ENCODE measurements at places on chromosomes 11 and 22.
A peak's percentile ranks its signal among the peaks of the same experiment; 100 is the strongest.

GRCh38 chr11:111119751-111120150 lies 125.8 kb upstream of the POU2AF2 start:
- no peak for DNase-seq

DNA sequence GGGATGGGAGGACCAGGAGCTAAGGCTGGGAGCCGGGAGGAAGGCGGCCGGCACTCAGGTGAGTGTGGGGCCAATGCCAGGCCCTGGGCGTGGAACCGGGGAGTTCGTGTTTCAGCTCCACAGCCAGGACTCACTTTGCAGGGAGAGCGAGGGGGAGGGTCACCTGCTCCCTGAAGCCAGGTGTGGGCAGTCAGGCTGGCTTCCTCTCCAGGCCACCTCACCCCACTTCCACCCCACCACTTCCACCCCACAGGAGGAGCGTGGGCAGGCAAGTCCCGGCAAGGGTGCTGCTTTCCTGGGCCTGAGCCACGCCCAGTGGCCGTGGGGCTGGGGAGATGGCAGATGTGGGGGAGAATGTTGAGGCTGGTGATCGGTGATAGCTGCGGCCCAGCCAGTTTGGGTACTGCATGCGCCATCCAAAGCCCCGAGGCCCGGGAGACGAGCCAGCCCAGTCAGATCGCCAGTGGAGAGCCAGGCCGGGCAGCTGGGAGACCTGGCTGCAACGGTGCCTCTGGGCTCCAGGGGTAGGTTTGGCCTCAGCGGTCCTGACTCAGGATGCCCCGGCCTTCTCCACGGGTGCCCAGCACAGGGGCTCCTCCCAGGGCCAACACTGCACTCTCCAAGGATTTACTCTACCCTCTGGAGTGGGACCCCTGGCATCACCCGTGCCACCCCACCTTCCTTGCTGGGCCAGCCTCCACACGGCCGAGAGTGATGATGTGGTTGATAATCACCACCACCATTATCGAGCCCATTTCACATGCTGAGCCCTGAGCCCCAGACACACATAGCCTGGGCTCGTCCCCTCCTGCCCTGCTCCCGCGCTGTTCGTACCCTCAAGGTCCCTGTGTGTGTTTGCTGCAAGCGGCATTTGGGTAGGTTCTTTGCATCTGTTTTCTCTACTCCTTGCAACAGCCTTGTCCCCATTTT lies 93.8 kb downstream of the WNT7B start:
- no peak for DNase-seq

DNA sequence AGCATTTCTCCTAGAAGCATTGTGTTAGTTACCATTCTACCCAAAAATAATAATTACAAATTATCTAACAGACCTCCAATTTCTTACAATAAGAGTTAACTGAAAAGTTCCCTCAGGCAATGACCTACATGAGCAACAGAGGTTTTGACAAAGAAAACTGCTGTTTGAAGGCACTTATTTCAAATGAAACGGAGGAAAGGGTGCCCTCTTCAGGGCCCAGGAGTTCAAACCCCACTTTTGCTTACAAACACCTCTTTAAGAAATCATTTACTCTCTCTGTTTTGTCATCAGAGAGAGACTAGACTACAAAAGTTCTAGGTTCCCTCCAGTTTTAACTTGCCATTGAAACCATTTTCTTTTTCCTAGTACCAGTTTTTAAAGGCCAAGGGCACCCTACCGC lies 56.7 kb downstream of the AMBRA1 start:
- peak; percentile 36 for DNase-seq

GRCh38 chr11:30635401-30635989 lies 49.3 kb upstream of the MPPED2 start:
- no peak for DNase-seq

DNA sequence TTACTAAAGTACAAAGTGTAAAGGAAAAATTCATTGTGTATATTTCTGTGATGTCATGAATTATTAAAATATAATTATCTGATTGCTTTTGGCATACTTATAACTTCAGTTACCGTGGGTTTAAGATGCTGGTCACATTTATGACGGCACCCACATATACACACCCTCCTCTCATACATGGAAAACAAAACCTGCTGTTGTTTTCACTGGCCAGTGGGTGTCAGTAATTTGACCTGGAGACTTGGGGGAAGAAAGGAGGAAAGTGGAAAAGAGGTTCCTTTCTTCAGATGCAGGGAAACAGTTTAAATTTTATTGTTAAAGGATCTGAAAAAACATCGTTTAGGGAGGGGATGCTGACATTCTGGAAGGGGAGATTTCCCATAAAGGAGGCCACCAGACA lies 742 bp upstream of the BBOX1 start:
- DNase-seq = no peak

GRCh38 chr11:116272181-116272789 lies 500.5 kb downstream of the BUD13 start:
- DNase-seq = no peak

DNA sequence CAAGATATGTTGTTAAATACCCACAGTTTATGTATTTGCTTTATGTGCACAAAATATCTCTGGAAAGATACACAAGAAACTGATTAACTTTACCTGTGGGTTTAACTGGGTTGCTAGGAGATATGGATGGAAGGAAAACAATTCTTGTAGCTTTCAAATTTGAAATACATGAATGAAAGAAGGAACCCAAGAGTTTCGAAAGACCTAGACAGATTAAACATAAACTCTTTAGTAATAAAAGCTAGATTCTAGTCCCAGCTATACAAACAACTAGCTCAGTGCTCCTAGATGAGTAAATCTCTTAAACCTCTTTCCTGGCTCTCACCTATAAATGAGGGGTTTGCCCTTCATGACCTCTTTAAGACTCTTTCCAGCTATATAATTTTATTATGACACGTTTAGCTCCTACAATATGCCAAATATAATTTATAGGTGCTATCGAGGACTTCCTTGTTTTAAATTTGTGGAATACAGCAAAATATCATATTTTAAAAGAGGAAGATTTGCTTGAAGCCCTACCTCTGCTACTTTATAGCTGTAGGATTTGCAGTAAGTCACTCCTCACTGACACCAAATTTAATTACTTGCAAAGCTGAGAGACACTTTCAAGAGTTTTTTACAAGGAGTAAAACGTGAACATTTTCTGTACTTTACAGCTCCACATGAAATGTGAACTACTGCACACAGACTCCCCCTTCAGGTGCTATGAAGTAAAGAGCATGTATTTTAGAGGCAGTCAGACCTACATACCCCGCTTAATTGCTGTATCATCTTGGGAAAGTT lies 50.7 kb downstream of the RRAS2 start:
- DNase-seq = peak; percentile 65

- DNase-seq = peak; percentile 63
Observed at GRCh38 chr11:32154275-32154674, 63.4 kb downstream of the RCN1 start.

DNA sequence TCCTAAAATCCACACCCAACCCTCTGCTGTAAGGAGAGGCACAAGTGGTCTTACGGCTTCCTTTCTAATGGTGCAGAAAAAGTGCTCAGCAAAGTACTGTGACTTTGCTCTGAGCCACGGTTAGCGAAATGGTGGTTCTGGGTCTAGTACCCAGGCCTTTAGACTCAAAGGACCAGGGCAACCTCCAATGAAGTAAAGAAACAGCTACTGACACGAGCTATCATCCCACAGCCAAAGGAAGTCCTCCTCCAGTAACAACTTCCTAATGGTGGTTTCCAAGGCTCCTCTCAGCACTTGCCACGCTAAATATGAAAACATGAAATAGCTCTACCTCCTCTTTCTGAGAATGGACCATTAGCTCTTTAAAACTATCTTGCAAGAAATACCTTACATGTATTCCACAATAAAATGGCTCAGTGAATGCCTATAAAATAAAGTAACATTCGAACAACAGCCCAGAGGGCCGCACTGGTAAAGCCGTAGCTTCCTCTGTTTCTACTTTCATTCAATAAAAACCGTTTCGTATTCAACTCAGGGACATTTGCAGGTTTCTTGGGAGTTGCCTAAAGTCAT lies 122.4 kb downstream of the ETS1 start:
- no peak for DNase-seq

DNA sequence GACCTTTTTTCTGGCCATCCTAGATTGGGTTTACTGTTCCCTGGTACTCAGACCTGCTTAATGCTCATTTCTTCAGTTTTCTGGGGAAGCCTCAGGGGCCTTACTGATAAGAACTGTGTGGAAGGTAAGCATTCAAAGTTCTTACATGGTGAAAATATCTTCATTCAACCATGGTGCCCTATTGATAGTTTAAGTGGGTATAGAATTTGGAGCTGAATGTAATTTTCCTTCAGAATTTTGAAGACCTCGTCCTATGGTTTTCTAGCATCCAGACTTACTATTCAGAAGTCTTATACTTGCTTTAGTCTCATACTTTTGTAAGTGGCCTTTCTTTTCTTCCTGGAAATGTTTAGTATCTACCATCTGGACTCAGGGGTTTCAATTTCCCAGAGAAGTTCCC lies 75.7 kb downstream of the CDKN1C start:
- DNase-seq = no peak

DNA sequence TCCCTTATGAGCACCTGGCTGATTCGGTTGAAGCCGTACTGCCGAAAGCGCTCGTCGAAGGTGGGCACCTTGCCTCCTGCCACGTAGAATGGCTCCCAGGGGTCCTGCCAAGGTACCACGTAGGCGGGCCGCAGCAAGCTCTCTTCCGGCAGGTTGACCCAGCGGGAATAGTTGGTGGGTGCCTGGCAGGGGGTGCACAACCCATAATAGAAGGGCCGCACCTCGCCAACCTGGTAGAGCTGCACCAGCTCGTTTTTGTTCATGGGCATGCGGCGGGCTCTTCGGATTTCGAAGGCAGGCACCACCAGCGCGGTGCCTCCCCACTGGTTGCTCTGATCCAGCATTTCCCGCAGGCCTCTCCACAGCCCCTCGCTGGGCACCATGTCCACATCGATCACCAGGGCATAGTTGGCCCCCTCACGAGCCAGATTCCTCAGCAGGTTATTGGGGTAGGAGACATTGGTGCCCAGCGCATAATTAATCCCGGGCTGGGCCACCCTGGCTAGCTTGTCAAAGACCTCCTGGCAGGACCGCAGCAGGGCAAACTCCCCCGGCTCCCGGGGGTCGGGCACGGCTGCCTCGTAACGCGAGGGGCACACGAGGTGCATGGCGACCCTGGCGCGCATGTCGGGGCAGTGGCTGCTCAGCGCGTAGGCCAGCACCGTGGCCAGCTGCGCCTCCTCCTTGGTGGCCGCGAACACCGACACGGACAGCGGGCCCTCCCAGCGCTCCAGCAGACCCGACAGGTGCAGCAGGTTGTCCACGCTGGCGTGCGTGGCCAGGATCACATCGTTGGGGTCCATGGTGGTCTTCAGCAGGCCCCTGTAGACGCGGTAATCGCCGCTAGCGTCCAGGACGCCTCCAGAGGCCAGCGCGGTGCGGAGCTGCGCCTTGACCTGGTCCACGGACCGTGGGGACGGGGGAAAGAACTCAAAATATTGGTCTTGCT lies 679 bp downstream of the B4GAT1 start:
- no peak for DNase-seq

GRCh38 chr11:46513934-46514342 lies 79.9 kb downstream of the AMBRA1 start:
- no peak for DNase-seq

GRCh38 chr11:35197292-35197691 lies 58.3 kb downstream of the CD44 start:
- no peak for DNase-seq

GRCh38 chr11:61035526-61035835 lies 64.0 kb downstream of the CD6 start:
- no peak for DNase-seq

DNA sequence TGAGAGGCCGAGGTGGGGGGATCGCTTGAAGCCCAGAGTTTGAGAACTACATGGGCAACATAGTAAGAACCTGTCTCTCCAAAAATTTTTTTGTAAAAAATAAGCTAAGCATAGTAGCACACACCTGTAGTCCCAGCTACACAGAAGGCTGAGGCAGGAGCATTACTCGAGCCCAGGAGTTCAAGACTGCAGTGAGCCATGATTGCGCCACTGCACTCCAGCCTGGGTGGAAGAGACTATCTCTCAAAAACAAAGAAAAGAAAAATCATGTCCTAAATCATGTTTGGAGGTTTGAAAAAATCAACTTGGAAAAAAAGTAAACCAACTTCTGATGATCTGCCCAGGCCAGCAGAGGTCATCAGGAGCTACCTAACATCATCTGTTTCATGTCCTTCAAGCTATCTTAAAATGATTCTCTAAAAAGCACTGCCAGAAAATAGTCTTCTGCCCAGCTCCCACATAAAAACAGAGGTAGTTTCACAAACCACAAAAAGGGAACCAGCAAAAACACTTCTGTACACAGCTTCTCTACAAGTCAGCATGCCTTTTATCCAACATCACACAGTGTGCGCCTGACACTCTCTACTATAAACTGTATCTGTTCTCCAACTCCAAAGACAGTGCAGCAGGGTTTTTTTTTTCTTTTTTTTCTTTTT lies 165.0 kb downstream of the SOX6 start:
- DNase-seq = no peak

DNA sequence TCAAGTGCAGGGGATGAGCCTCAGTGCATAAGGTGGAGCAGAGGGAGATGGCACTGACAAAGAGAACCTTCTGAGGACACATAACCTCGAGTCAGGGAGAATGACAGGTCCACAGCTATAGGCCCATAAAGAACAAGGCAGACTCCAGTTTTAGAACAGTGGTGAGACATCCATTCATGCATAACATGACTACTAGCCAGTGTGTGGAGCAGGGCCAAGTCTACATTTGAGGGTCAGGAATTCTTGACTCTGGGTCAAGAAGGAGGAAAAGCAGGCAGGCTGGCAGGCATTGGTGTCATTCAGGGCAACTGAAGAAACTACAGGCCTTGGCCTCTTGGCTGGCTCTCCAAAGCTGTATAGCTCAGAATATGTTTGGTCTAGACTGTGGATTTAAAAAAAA lies 54.9 kb downstream of the MTNR1B start:
- no peak for DNase-seq

DNA sequence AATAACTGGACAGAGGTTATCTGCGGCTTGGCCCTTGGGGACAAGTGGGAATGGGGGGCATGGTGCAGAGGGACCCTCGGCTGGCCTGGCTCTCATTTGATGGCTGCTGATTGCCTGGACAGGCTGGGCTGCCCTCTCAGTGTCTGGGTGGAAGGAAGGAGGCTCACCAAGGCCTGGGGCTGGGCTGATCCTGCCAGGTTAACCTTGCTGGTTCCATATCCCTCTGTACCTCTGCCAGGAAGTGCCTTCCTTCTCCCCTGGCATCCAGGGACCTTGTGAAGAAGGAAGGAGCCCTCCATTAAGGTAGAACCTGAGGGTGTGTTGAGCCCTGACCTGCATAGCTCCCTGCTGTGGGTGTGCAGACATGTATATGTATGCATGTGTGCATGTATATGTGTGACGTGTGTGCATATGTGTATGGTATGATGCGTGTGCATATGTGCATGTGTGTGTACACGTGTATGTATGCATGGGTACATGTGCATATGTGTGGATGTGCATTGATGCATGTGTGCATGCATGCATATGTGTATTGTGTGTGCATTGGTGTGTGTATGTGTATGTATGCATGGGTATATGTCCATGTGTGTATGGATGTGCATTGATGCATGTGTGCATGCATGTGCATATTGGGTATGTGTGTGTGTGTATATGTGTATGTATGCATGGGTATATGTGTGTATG lies 433.9 kb downstream of the TBC1D22A start:
- DNase-seq = no peak

GRCh38 chr11:76030968-76031590 lies 175.2 kb downstream of the WNT11 start:
- no peak for DNase-seq

All from ELR (cell line).